ENCODE measurements at places on chromosomes 5 and 9.

- DNase-seq, result no peak
Observed at GRCh38 chr5:126914801-126915436, 115.4 kb downstream of the MARCHF3 start.

GRCh38 chr9:73265876-73266275, 114.2 kb downstream of the ANXA1 start:
- no peak for DNase-seq

- DNase-seq, result peak; percentile 22
Observed at GRCh38 chr5:103119070-103119764, 721 bp downstream of the GIN1 start.

DNA sequence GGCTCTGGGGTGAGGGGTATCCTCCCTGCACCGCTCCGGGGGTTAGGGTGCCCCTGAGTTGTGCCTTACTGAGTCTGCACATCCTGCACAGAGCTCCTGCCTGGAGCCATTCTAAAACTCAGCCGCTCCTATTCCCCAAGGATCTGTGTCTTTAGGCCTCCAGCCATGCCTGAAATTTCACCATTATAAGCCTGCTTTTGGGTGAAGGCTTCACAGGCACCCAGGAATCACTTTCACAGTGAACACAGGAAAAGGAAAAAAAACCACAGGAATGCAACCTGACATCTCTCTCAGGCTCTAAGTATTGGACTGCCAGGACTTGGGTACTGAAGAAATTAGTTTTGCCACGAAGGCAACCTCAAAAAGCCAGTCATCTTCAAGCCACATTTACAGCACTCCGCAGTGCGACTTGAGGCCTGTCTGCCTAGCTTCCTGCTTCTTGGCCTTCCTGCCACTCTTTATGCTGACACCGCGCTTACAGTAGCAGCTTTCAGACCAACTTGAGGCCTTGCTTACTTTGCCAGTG, 30.9 kb downstream of the GALNT10 start:
- DNase-seq, result peak; percentile 35

- DNase-seq, result no peak
Observed at GRCh38 chr5:163790497-163790896, 285.1 kb downstream of the MAT2B start.

DNA sequence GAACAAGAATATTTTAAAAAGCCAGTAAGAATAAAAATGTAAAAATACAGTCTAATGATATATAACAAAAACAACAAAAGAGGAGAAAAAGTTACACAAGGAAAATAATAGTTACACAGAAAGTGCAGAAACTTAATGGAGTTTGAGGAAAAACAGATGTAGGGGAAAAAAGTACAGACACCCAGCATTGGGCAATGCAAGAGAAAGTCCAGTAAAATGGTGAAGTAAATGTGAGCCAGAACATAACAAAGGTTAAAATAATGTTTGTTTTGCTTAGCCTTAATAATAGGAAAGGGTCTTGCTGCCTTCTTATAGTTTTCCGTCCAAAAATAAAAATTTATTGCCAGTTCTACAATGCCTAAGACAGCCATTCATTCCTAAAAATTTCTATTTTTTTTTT, 364.2 kb downstream of the NNT start:
- DNase-seq, result no peak

- no peak for DNase-seq
Observed at GRCh38 chr5:181040631-181040945, 522 bp downstream of the BTNL9 start.

DNA sequence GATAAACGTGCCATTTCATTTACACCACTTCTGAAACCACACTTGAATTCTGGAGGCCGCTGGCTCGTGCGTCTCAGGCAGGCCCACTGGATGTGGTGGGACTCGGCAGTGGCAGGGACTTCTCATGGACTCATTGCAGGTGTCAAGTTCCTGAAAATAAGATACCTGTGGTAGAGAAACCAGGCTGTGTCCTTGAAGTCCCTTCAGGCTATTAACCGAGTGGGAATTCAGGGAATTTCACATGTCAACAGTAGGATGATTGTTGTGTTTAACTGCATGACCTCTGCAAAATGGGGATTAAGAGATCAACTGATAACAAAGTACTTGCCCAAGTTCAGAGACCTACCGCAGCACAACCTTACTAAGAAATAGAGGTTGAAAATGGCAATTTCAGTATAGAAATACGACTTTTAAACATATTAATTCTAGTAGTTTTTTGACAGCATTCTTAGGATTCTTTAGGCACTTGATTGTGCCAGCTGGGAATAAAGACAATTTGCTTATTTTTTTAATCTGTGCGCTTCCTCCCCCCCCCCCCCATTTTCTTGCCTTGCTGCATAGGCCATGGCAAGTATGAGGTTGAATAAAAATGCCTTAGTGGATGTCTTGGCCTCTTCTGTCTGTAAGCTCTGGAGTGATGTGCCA, 26.8 kb downstream of the TRIP13 start:
- DNase-seq, result no peak
